A172 (cell line): ENCODE measurements at places on chromosomes 2 and 18.
A peak's percentile ranks its signal among the peaks of the same experiment; 100 is the strongest.

DNA sequence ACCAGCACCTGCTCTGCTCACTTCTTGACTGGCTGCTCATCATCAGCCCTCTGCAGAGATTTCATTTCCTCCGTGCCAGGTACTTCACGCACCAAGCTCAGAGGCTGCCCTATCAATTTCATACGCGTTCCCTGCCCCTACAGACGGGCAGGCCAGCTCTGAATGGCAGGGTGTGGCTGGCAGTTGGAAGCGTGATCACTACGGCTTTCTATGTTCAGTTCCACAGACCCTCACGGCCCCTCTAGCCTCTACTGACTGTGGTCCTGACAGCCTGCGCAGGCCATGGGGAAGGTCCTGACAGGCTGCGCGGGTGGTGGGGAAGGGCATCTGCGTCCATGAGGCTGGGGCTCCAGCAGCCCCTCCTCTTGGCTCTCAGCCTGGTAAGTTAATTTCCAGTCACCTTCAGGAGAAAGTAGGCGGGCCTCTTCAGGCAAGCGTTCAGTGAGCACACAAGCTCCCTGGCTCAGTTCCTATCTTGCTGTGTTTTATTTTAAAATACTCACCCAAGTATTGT lies 154.8 kb downstream of the ZNF236 start:
- no peak for DNase-seq

GRCh38 chr18:13457327-13457726 lies 238.8 kb downstream of the LDLRAD4 start:
- DNase-seq = no peak

DNA sequence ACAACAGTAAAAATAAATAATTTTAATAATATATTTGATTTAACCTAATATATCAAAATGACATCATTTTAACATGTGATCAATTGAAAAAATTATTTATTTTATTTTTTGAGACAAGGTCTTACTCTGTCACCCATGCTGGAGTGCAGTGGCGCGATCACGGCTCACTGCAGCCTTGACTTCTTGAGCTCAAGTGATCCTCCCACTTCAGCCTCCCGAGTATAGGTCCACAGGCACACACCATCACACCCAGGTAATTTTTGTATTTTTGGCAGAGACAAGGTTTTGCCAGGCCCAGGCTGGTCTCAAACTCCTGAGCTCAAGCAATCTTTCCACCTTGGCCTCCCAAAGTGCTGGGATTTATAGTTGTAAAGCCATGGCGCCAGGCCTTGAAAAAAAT lies 126.7 kb upstream of the COPS8 start:
- DNase-seq = no peak

GRCh38 chr2:144239306-144239705 lies 280.6 kb downstream of the ZEB2 start:
- DNase-seq = no peak

GRCh38 chr18:34639687-34640086 lies 70.4 kb upstream of the DTNA start:
- DNase-seq = no peak

- DNase-seq = peak; percentile 19
These were observed 17.7 kb downstream of the SPDYA start for GRCh38 chr2:28828382-28828781.

DNA sequence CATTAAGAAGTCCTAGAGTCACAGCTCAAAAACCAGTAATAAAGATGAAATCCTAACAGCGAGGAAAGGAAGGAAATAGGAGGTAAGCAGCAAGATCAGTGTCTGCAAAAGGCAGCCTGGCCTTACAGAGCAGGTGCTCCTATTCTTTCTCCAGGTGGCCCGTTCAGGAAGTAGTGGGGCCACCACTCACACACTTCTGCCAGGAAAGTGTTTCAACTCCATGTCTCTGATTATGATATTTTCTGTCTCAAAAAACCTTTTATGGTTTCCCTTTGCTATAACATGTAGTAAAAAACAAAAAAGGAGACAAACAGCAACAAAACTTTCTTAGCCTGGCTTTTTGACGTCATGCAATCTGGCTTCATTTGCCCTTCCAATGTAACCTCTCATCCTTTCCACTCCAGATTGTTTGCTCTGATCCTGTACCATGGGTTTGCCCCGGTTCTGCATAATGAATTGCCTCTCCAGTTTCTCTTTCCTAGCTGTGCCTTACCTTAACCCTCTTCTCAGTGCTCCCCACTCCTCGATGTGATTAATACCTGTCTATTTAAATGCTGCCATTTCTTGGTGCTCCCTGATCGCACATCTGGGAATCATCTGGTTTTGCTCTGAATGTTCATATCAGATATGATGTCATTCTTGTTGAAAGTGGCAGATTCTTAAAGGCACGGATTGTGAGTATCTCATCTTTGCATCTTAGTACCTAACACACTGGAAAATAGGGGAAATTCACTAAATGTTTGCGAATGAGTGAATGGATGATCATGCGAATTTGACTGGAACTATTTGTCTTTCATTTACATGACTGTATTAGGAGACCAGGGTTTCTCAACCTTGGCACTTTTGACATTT lies 50.6 kb upstream of the PTPRM start:
- no peak for DNase-seq

GRCh38 chr18:36469461-36469860 lies 171.9 kb downstream of the FHOD3 start:
- DNase-seq = no peak

DNA sequence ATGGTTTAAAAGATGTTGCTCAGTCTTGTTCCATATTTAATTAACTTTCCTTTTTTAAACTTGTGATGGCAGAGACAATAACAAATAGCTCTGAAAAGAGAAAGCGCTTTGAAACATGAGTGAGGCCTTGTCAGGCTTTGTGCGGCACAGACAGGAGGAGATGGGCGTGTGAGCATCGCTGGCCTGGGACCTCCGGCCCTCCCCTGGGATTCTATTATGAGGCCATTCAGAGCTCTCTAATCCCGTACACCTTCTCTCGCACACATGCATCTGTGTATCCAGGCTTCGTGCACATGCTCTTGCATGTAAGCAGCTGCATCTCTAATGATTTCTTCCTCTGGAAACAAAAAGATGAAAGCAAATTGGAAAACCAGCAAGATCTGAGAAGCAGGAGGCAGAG lies 313.7 kb downstream of the ZNF521 start:
- no peak for DNase-seq

DNA sequence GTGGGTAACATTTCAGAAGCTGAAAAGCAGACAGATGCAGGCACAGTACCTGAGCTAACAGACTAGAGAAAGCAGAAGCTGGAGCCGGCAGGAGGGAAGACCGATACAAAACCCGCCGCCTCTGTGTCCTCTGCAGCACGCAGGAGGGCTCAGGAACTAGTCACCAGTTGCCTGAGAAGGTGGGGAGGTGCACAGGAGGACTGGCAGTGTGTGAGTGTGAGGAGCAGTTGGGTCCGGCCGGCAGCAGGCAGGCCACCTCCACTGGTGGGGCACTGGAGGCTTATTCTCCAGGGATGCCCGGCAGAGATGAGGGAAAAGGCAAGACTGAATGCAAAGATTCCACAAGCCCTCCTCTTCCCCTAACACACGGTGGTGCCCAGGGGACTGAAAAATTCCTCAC lies 18.2 kb downstream of the ERCC3 start:
- DNase-seq = no peak

GRCh38 chr2:226622484-226622883 lies 177.1 kb downstream of the IRS1 start:
- no peak for DNase-seq

DNA sequence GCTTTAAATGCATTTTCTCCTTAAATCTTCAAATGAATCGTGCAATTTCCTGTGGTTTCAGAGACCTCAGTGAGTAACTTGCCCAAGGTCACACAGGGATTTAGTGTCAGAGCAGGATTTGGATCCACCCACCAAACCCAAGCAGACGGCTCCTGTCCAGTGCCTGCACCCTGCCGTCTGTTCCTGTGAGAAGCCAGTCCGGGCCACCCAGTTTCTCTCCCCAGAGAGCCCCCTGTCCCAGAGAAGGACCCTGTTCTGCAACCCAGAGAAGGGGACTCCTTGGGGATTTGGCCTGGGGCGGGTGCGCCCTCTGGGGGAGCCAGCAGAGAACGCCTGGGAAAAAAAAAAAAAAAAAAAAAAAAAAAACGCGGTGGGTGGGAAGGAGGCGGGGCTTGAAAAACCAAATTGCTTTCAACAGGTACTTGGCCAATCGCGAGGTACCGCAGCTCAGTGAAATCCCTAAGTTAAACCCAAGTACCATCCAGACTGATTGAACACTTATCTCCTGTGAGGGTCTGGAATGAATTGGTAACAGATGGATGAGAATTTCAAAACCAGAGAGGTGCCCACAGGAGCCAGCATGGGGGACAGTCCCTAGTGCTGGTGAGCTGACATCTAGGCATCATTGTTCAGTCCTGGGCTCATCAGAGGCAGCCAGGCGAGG lies 30.9 kb upstream of the REEP1 start:
- DNase-seq = peak; percentile 18

DNA sequence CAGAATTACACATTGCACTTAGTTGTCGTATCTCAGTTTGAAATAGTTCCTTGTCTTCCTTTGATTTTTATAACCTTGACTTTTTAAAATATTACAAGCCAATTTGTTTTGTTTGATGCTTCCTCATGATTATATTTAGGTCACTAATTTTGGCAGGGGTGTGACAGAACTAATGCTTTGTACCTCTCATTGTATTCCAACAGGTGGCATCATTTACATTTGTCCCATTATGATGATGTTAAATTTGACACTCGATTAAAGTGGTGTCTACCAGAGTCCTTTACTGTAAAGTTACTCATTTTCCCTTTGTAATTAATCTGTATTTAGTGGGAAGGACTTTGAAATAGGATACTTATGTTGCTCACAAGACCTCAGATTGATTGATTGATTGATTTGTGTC lies 21.5 kb upstream of the MFSD2B start:
- DNase-seq = peak; percentile 26

DNA sequence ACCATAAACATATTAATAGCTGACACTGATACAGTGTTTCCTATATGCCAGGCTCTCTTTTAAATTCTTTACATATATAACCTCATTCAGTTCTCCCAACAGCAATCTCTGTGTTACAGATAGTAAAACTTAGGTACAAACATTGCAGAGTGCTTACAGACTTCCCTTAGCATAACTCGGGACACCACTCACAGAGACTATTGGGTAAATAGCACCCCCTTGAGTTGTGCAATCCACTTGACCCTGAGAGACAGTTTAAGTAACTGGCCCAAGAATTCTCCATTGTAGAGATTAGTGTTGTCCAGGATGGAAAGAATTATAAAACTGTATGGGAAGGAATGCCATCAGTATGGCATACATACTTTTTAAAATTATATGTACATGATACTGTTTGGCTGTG lies 110.1 kb downstream of the POLE4 start:
- no peak for DNase-seq

DNA sequence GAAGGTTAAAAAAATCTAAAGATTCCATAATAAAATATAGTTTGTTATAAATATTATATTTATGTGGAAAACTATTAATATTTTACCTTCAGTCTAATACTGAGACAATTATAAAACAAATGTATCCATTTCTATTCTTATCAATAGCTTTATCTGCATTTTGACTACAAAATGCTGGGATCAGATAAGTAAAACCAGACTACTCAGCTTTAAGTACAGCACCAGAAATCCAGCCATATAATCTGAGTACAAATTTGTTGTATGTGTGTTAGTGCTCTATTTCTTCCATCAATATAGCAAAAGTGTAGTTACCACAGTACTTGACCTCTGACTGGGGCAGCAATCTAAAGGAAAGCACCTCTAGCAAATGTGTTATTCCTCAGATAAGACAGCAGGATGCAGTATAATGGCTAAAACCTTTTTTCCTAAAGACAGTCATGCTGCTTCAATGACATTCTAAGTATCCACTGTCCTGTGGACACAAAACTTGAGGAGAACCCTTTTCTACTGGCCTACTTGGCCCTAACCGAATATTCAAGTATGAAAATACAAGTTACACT lies 68.1 kb downstream of the OLA1 start:
- DNase-seq = peak; percentile 25

- DNase-seq = no peak
These were observed 40.3 kb upstream of the FHL2 start for GRCh38 chr2:105439141-105439540.

GRCh38 chr2:158114516-158114915 lies 12.8 kb downstream of the UPP2 start:
- no peak for DNase-seq

DNA sequence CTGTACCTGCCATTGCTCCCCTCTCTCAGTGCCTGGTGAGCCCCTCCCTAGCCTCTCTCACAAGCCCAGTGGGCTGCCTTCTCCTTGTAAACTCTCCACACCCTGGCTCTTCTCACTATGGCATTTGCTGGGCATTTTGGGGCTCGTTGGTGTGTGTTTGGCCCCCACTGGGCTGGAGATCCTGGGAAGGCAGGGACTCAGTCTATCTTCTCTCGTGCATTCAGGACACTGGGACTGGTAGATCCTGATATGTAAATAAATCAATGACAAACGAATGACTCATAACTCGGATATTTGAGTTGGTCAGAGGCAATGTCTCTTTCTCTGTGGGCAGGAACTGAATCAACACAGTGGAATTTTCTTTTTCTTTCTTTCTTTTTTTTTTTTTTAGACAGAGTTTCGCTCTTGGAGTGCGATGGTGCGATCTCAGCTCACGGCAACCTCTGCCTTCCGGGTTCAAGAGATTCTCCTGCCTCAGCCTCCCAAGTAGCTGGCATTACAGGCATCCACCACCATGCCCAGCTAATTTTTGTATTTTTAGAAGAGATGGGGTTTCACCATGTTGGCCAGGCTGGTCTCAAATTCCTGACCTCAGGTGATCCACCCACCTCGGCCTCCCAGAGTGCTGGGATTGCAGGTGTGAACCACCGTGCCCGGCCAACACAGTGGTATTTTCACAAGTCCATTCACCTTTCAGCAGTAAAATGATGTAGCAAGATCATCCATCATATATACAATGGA lies 144.6 kb upstream of the SPRED2 start:
- peak; percentile 99 for DNase-seq

DNA sequence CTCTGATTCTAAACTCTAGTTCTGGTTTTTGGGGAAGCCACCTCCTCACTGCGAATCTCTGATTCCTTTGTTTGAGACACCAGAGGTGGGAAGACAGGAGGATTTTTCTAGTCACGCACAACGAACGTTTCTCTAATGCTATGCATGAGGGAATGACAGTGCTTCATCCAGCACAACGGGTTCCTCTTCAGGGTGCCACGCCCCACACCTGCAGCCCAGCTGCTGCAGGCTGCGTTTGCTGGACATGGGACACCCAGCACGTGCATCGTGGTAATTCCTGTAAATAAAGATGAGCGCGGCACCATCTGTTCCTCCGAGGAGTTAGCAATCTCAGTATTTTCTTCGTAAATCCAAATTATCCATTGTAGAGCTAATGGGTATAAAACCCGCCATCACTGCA lies 37.5 kb upstream of the TPO start:
- DNase-seq = no peak

DNA sequence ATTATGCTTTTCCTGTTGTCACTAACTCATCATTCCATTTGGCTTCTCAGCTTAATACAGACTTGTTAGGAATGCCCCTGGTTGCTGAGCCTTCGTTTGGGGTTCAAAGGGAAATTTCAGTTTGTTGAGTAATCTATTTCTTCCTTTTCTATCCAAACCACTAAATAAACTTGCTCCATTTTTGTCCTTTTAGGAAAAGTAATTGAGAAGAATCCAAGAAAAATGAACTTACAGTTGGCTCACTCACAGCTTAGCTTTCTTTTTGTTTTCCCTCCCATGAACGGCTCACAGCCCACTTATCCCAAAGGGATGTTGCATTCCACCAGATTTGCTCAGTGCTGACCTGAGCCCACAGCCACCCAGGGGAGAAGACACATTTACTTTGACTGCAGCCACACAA lies 73.9 kb downstream of the SOX11 start:
- DNase-seq = peak; percentile 5
